ENCODE measurements at places on chromosomes 1 and 21. TPM values are rescaled to one million over a fixed set of nuclear protein-coding genes. Genes with fewer than 3 reads are reported as not detected.

GRCh38 chr1:177032434-177032833 is 132.1 kb downstream of the ASTN1 start:
- no peak for DNase-seq
- H3K27me3 ChIP-seq: no peaks in the 10 kb centered on the region
- no peaks in the 10 kb centered on the region for H3K4me1 ChIP-seq
- no peaks in the 10 kb centered on the region for H3K36me3 ChIP-seq
- H3K4me3 ChIP-seq: no peak overlapping the region

Gene FCER1A
- total RNA-seq: not detected

Gene EEIG2
- 8.9 TPM for total RNA-seq

Gene CTSS
- total RNA-seq: 47.1 TPM

Gene SLC9C2
- not detected for total RNA-seq

DNA sequence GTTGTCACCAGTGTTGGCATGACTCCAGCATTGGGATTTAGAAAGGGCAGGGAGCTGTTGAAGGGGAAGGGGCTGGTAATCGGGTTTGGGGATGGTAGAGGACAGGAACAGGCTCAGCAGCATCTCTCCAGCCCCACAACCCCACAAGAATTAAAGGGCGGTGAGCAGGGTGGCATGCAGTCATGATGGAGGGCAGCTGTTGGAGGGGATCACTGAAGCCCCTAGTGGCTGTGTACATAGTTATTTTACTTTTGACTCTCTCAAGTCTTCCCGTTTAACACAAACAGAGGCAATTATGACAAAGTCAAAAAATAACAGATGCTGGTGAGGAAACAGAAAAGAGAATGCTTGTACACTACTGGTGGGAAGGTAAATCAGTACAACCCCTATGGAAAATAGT is 213.8 kb downstream of the URB2 start:
- no peak overlapping the region for H3K27ac ChIP-seq
- no peaks in the 10 kb centered on the region for H3K36me3 ChIP-seq
- no peak overlapping the region for H3K4me3 ChIP-seq
- H3K27me3 ChIP-seq: peaks cover 22% of the 10 kb centered on the region
- no peak for DNase-seq

Gene MYBPH
- not detected for total RNA-seq

GRCh38 chr1:190679983-190680382 is 202.3 kb upstream of the BRINP3 start:
- DNase-seq: no peak
- no peaks in the 10 kb centered on the region for H3K4me1 ChIP-seq

GRCh38 chr1:223709598-223709997 is 2.7 kb upstream of the CAPN2 start:
- H3K4me1 ChIP-seq: peaks cover 69% of the 10 kb centered on the region
- no peak overlapping the region for H3K27ac ChIP-seq
- H3K36me3 ChIP-seq: no peaks in the 10 kb centered on the region

DNA sequence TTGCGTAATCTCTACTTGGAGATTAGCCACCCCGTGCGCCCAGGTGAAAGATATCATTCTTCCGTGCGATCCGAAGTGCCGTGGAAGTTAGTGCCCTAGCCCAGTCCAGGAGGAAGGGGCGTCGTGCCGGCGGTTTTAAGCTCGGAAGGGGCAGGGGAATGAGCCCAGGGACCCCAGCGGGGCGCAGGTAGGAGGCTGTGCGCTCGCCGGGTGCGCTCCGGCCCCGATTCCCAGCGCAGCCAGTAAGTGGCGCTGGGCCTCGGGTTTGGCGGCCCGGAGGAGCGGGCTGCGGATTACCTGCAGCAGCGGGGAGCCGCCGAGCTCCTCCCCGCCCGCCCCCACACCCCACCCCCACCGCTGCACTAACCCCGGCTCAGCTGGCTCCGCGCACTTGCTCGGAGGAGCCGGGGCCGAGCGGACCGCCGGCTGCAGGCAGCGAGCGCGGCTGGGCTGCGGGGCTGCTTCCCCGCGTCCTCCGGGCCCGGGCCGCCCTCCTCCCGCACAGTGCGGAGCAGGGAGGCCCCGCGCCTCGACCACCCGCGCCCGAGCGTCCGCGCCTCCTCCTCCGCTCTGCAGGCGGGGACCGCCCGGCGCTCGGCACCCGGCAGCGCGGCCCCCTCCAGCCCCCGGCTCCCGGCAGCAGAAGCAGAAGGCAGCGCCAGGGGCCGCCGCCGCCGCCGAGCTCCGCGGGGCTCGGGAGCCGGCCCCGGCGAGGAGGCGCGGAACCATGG is at the start of gene RYR2:
Gene RYR2, plus strand, starts transcription at position 390 of the 731 bp plus-strand sequence. Its CDS starts 338 bp downstream, at position 728.
- H3K36me3 ChIP-seq: no peaks in the 10 kb centered on the region
- DNase-seq: peak; percentile 21
- H3K27ac ChIP-seq: peak within 1 kb of the TSS; percentile 35
- peaks cover 10% of the 10 kb centered on the region for H3K4me1 ChIP-seq

- H3K36me3 ChIP-seq: peaks cover 31% of the 10 kb centered on the region
- DNase-seq: peak; percentile 35
- H3K27ac ChIP-seq: peak overlapping the region; percentile 91
- peak overlapping the region; percentile 93 for H3K4me3 ChIP-seq
These were observed 569 bp downstream of the RCAN3 start for GRCh38 chr1:24503059-24503751.

- peaks cover 14% of the 10 kb centered on the region for H3K4me1 ChIP-seq
- no peak overlapping the region for H3K27ac ChIP-seq
- no peak for DNase-seq
- no peak overlapping the region for H3K4me3 ChIP-seq
These were observed 12.9 kb upstream of the CTSK start for GRCh38 chr1:150820730-150821512.

DNA sequence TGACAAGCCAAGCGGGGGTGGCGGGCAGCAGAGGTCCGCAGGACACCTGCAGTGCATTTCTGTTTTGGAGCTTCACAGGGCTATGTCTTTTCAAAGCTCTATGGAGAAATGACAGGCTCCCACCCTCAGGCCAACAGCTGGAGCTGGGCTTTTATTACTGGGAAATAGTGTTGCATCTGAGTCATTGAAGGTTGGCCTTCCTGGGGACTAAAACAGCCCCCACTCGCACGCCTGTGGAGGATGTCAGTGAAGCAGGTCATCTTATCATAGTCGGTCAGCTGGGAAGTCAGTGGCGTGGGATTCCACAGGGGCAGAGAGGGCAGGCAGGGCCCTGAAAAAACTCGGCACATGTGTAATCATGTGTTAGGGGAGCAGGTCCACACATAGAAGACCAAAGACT is 55.3 kb downstream of the NTPCR start:
- no peak overlapping the region for H3K4me3 ChIP-seq
- no peaks in the 10 kb centered on the region for H3K27me3 ChIP-seq
- H3K4me1 ChIP-seq: no peaks in the 10 kb centered on the region
- peaks cover 3% of the 10 kb centered on the region for H3K36me3 ChIP-seq

DNA sequence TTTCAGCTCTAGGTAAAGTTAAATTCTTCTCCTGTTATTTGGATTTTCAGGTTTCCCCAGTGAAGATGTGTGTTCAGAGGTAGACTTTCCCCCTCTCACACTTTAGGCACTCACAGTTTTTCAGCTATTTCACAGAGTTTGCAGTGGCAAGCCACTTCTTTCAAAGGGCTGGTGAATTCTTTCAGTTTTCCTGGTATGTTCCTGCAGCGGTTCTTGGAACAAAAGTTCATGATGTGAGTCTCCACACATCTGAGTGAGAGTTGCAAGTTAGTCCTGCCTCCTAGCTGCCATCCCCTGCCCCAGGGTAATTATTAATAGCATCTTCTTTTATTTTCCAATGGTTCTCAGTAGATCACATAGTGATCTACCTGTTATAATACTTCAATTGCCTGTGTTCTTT is 27.3 kb upstream of the CD84 start:
- no peaks in the 10 kb centered on the region for H3K27me3 ChIP-seq
- H3K4me3 ChIP-seq: peak overlapping the region; percentile 65
- peaks cover 58% of the 10 kb centered on the region for H3K4me1 ChIP-seq
- H3K36me3 ChIP-seq: peaks cover 26% of the 10 kb centered on the region
- DNase-seq: no peak
- H3K27ac ChIP-seq: peak overlapping the region; percentile 88

Gene LCE1A
- not detected for total RNA-seq

- no peaks in the 10 kb centered on the region for H3K36me3 ChIP-seq
- H3K27me3 ChIP-seq: no peaks in the 10 kb centered on the region
- no peak overlapping the region for H3K27ac ChIP-seq
- no peak overlapping the region for H3K4me3 ChIP-seq
- H3K4me1 ChIP-seq: peaks cover 16% of the 10 kb centered on the region
- DNase-seq: no peak
These were observed 14.9 kb upstream of the PAQR7 start for GRCh38 chr1:25890239-25891034.

Gene EXTL1
- total RNA-seq: not detected

Gene BTBD8
- total RNA-seq: 3.1 TPM

- H3K4me3 ChIP-seq: peak overlapping the region; percentile 82
- no peak overlapping the region for H3K27ac ChIP-seq
- H3K4me1 ChIP-seq: peaks cover 15% of the 10 kb centered on the region
These were observed 888 bp upstream of the COL18A1 start for GRCh38 chr21:45403825-45404729.

DNA sequence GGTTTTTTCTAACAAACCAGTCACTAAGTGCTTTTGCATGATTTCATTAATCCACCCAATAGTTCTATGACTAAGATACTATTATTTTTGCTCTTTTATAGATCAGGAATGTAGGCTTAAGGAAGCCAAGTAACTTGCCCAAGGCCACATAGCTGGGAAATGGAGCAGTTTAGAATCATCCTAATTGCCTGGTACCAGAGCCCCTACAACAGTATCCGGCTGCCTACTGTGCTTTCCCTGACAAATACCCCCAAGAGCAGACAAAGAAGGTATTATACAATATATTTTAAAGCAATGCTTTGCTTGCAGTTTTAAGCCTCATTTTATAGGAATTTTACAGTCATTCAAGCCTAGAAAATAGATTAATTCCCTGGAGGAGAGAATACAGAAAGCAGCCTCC is 45.5 kb upstream of the RASAL2 start:
- no peak overlapping the region for H3K27ac ChIP-seq
- no peak overlapping the region for H3K4me3 ChIP-seq
- DNase-seq: no peak
- no peaks in the 10 kb centered on the region for H3K36me3 ChIP-seq
- H3K27me3 ChIP-seq: no peaks in the 10 kb centered on the region

- H3K36me3 ChIP-seq: no peaks in the 10 kb centered on the region
- H3K4me3 ChIP-seq: no peak overlapping the region
- H3K27me3 ChIP-seq: no peaks in the 10 kb centered on the region
- peaks cover 7% of the 10 kb centered on the region for H3K4me1 ChIP-seq
These were observed 23.9 kb downstream of the FMO5 start for GRCh38 chr1:147201276-147201675.

Gene WNT3A
- total RNA-seq: not detected

Gene SYDE2
- 3.4 TPM for total RNA-seq

- H3K27ac ChIP-seq: no peak overlapping the region
- no peaks in the 10 kb centered on the region for H3K36me3 ChIP-seq
- DNase-seq: no peak
- peaks cover 7% of the 10 kb centered on the region for H3K27me3 ChIP-seq
- no peak overlapping the region for H3K4me3 ChIP-seq
These were observed 30.2 kb upstream of the DDX59 start for GRCh38 chr1:200699871-200700270.

GRCh38 chr1:116115476-116116439 is 4.6 kb downstream of the MAB21L3 start:
- no peak overlapping the region for H3K4me3 ChIP-seq
- no peaks in the 10 kb centered on the region for H3K4me1 ChIP-seq
- peaks cover 16% of the 10 kb centered on the region for H3K27me3 ChIP-seq
- no peaks in the 10 kb centered on the region for H3K36me3 ChIP-seq

DNA sequence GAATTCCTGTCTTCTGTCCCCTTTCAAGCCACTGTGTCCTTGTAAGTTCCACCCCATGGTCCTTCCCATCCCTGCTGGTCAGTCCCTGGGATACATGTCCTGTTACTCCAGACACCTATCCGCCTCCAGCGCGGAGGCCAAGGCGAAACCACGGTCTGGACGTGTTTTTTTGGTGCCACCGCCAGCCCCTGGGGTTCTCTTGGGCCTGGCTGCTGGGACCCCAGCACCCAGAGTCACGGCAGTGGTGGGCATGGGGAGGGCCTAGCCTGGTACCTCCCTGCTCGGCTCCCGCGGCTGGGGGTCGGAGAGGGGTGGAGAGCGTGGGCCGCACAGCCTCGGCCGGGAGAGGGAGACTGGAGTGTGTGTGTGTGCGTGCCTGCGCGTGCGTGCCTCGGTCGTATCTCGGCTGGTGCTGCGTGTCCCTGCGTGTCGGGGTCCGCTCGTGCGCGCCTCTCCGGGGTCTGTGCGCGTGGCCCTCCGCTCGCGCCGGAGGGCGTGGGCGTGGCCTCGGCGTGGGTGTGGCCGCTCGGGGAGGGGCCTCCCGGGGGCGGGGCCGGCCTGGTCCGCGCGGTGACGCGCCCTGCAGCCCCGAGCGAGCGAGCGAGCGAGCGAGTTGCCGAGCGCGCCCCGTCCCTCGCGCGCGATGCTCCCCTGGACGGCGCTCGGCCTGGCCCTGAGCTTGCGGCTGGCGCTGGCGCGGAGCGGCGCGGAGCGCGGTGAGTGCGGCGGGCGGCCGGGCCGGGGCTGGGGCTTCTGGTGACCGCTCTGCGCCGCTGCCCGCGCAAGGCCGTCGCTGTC is at the start of gene VWA1:
Gene VWA1, plus strand, starts transcription at position 585 of the 798 bp plus-strand sequence. Its CDS starts 59 bp downstream, at position 644.
- H3K27ac ChIP-seq: no peak within 1 kb of the TSS
- H3K36me3 ChIP-seq: no peaks in the 10 kb centered on the region
- DNase-seq: peak; percentile 84
- no peaks in the 10 kb centered on the region for H3K4me1 ChIP-seq
- peaks cover 11% of the 10 kb centered on the region for H3K27me3 ChIP-seq
- H3K4me3 ChIP-seq: peak within 1 kb of the TSS; percentile 74
